Activated CD8-positive, alpha-beta memory T cell treated with anti-CD3 and anti-CD28 coated beads, Interleukin-2, amount 50 U/mL, for 4 hours (primary cell): ENCODE measurements at places on chromosomes 5 and 9.

GRCh38 chr9:91421128-91421765, 2.4 kb downstream of the NFIL3 start:
- no peak for DNase-seq

- DNase-seq, result peak; percentile 19
These were observed 146.2 kb upstream of the RASA1 start for GRCh38 chr5:87121304-87122150.

DNA sequence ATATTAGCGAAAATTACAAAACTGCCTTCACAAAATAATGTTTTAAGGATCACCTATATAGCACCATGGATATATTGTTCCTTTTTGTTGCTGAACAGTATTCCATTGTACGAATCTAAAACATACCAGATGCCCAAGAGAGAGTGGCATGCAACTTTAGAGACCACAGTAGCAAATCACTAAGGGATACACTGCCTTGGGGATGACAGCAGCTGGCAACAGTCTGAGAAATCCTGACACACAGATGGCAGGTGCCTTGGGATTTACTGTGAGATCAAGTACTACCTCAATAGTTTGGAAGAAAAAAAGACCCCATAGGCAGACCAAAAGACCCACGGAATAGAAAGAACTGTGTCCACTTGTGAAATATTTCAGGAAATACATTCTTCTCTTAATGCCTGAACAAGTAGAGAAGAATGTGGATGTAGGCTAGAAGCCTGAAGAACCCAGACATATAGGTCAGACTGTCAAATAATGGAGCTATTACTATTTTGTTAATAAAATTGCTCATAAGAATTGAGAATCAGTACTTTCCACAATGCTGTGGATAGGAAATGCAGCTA, 53.4 kb downstream of the PLPP1 start:
- DNase-seq, result no peak

DNA sequence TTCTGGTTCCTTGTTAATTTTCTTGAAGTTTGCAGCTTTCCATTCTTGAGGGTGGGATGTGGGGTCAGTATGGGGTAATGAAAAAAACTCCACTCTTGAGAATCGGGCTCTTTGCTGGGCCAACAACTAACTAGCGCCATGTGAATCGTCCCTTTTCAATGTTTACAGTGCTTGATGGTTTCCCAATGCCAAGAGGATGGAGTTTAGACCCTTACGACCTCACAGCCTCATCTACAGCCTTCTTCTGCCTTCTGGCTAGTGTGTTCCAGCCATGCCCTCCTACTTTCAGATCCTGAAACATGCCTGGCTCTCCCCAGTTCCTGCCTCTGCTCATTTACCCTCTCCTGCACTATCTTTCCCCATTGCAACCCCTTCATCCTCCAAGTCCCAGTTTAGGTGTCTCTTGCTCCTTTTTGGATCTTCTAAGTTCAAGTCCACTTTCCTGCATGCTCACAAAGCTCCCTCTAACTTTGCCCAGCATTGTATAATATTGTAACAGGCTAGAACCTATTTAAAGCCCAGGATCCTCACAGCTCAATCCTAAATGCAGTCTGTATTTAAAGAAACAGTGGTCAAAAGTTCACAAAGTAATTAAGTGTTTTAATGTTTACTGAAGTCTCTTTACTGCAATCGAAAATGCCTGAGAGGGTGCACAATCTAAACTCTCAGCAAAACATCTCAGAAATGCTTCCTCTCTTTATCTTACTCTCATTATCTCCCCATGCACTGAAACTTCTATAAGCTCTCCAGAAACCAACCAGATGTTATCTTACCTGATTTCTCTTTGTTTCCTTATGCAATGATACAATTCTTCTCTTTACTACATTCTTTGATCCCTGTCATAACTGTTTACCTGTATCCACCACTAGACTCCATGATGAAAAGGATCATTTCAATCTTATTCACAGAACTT, 20.6 kb upstream of the CAST start:
- no peak for DNase-seq

- DNase-seq, result no peak
These were observed 36.8 kb upstream of the STARD4 start for GRCh38 chr5:111548992-111549649.

DNA sequence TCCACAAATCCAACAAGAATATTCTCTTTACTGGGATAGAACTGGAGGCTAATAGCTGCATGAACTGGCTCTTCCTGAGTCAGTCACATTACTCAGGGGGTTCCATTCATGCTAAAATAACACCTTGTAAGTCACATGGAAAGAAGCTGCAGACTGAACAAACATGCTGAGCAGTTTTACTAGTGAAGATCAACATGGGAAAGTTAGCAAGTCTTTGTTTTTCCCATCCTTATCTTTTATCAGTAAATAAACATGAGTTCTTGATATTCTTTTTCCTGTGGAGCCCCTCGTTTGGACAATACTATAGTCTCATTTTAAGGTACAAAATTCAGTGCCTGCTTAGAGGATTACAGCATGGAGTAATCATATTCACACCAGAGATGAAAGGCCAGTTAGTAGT, 43.7 kb upstream of the TEK start:
- DNase-seq, result no peak
